ENCODE measurements at places on chromosomes 2 and 18.

DNA sequence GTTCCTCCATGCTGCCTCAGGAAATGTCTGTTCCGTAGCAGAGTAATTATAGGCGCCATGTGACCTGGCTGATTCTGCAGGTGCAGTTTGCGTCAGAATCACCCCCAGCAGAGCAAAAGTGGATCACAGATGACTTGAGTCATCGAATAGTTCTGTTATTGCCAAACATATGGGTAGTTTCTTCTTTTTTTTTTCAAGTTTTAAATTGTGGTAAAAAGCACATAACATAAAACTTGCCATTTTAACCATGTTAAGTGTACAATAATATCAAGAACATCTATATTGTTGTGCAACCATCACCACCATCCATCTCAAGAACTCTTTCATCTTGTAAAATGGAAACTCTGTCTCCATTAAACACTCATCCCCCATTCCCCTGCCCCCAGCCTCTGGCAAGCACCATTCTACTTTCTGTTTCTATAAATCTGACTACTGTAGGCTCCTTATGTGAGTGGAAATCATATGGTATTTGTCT lies 177.7 kb upstream of the TWIST2 start:
- DNase-seq: peak; percentile 14

GRCh38 chr2:234333168-234334130 lies 163.4 kb downstream of the ARL4C start:
- no peak for DNase-seq

GRCh38 chr2:43223521-43224001 lies 2.8 kb downstream of the ZFP36L2 start:
- no peak for DNase-seq

DNA sequence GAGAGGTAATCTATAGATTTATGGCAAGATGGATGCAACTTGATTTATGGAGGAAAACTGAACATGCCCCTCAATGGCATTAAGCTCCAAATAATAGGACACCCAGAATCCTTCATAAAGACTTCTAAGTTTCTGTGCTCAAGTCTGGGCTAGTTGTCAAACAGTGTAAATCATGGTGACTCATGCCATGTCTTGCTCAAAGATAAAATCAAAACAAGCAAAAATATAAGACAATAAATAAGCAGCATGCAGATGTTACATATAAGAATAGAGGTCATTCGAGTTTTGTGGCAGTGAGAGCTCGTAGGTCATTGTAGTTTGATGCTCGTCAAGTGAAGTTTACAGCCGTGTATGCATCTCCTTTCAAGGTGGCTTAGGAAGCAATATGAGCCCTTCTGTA lies 403.2 kb downstream of the THSD7B start:
- DNase-seq: no peak

DNA sequence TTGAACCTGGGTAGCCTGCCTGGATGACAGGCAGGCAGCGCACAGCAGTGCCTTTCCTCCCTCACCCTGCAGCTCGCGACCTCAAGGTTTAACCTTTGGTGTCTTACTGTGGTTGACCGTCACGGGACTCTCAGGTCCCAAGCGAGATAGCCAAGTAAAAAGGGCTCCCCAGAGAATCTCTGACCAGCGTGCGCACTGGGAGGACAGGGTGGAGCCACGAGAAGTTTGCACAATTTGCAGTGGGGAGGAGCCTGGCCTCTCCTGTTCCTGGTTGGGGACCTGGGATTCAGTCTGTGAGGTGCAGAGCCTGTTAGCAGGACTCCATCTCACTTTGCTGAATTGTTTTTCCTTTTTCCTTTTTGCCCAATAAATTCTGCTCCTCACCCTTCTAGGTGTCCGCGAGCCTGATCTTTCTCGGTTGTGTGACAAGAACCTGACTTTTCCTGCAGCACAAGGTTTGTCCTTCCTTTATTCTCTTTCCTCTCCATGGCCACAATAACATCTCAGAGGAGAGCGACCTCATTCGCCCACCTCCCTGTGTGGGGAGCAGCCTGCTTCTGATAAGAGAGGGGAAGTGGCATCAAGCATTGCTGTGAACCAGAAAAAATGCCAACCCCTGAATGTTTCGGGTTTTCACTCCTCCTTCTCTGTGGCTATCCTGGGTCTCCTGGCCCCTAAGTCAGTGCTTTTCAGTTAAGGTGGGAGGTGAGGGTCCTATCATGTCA lies 36.2 kb downstream of the POU3F3 start:
- no peak for DNase-seq

- no peak for DNase-seq
Observed at GRCh38 chr2:226772389-226773179, 27.0 kb downstream of the IRS1 start.

GRCh38 chr18:42442656-42443055 lies 487.6 kb downstream of the PIK3C3 start:
- no peak for DNase-seq

All from stimulated activated CD4-positive, alpha-beta T cell treated with anti-CD3 and anti-CD28 coated beads, Interleukin-2, amount 100 ng/mL, for 24 hours (primary cell).